ENCODE measurements at places on chromosomes 1 and 21. TPM values are rescaled to one million over a fixed set of nuclear protein-coding genes. Genes with fewer than 3 reads are reported as not detected.
A peak's percentile ranks its signal among the peaks of the same experiment; 100 is the strongest.

Gene RBM11
- 2.2 TPM for total RNA-seq

Gene ODR4
- 29.4 TPM for total RNA-seq

DNA sequence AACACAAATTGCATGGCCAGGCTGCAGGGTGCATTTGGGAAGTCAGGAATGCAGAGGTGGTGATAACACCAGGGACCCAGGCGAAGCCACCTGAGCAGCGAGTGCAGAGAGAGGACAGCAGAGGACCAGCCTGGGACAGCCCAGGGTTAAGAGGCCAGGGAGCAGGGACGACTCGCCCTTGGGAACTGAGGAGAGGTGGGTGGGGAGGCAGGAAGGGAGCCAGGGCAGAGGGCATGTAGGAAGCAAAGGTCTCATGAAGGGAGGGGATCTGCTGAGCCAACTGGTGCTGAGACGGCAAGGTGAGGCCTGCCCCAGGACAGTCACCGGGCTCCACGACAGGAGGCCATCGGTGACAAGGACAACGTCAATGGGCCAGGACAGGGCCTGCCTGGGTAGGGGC, 16.4 kb downstream of the KIF17 start:
- no peak overlapping the region for H3K27ac ChIP-seq
- peaks cover 3% of the 10 kb centered on the region for H3K4me1 ChIP-seq
- no peak for DNase-seq
- no peak overlapping the region for H3K4me3 ChIP-seq

- H3K4me1 ChIP-seq = no peaks in the 10 kb centered on the region
- H3K4me3 ChIP-seq = no peak overlapping the region
- peaks cover 6% of the 10 kb centered on the region for H3K27me3 ChIP-seq
- no peaks in the 10 kb centered on the region for H3K36me3 ChIP-seq
- H3K27ac ChIP-seq = no peak overlapping the region
These were observed 20.9 kb upstream of the RGL1 start for GRCh38 chr1:183783767-183784637.

DNA sequence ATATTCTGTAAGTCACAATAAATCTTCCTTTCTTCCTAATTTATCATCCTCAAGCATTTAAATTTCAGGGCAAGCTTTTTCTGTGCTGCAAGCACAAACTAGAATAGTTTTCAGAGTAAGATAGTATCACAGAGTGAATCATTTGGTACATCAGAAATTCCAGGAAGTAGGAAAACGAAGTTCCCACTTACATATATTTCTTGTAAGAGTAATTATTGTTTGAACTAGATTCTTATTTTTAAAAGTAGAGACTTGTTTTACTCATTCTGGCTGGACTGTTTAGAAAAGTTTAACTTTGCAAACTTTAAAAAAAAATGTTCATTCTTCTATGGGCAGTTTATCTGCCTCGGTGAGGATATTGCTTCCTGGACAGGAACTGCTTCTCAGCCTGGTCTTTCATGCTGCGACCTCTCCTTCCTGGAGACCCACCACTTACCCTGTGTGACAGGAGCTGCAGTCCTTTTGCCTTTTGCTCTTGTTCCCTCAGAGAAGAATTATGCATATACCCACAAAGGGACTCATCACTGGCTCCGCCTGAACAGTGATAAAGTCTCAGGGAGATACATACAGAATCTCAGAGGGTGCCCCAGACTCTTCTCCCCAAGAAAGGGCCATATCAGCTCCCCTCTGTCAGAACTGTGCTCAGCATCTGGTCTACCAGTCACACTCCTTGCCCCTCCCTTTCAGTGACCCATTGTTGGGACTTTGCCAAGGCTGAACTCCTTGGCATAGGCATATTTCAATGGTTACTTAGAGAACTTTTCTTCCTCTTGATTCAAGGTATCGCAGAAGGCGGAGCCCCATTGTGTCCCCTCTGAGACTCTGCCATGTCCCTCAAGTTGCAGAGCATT, 102.7 kb upstream of the CD55 start:
- H3K27ac ChIP-seq = peak overlapping the region; percentile 3
- no peaks in the 10 kb centered on the region for H3K27me3 ChIP-seq
- peak; percentile 37 for DNase-seq
- no peak overlapping the region for H3K4me3 ChIP-seq

Gene ORC1
- total RNA-seq = 65.8 TPM

- no peak for DNase-seq
- H3K27me3 ChIP-seq = peaks cover 39% of the 10 kb centered on the region
- H3K36me3 ChIP-seq = no peaks in the 10 kb centered on the region
- H3K4me3 ChIP-seq = no peak overlapping the region
- no peak overlapping the region for H3K27ac ChIP-seq
- H3K4me1 ChIP-seq = no peaks in the 10 kb centered on the region
These were observed 11.2 kb downstream of the EPHA10 start for GRCh38 chr1:37753473-37754321.

DNA sequence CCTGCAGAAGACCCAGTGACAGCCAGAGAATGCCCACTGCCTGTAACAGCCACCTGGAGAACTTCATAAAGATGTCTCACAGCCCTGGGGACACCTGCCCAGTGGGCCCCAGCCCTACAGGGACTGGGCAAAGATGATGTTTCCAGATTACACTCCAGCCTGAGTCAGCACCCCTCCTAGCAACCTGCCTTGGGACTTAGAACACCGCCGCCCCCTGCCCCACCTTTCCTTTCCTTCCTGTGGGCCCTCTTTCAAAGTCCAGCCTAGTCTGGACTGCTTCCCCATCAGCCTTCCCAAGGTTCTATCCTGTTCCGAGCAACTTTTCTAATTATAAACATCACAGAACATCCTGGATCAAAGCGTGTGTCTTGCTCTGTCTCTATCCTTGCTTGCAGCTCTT, 14.7 kb upstream of the PINK1 start:
- peaks cover 19% of the 10 kb centered on the region for H3K27me3 ChIP-seq
- no peak overlapping the region for H3K4me3 ChIP-seq
- DNase-seq = no peak
- H3K36me3 ChIP-seq = no peaks in the 10 kb centered on the region

DNA sequence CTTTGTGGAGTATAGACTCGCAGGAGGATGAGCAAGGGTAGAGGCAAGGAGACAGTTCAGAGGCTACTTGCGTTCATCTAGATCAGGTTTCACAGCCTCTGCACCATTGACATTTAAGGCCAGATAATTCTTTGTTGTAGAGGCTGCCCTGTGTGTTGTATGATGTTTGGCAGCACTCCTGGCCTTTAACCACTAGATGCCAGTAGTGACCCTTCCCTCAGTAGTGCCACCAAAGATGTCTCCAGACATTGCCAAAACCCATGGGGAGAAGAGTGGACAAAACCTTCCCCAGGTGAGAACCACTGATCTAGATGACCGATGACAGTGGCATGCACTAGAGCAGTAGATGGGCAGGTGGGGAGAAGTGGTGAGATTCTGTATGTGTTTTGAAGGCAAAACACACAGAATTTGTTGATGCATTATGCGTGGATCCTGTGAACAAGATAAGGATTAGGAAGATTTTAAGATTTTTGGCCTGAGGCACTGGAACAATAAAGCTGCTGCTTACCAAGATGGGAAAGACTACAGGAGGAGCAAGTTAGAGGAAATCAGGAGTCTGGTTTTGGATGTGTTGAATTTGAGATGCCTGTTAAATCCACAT, 9.9 kb upstream of the COG2 start:
- H3K4me3 ChIP-seq = no peak overlapping the region
- H3K36me3 ChIP-seq = no peaks in the 10 kb centered on the region
- H3K27me3 ChIP-seq = peaks cover 4% of the 10 kb centered on the region

DNA sequence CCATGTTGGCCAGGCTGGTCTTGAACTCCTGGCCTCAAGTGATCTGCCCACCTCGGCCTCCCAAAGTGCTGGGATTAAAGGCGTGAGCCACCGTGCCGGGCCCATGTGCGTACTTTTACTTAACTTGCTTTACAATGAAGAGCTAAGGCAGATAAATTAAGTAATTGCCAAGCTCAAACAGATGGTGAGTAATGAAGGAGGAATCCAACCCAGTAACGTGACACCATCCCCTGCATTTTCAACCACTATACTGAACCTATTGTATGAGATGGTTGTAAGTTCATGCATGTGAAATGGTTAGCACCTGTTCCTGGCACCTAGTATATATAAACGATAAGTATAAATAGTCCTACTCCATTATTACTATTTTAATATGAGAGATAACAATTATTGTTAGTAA, 588.0 kb upstream of the BEND5 start:
- no peaks in the 10 kb centered on the region for H3K4me1 ChIP-seq
- H3K4me3 ChIP-seq = no peak overlapping the region
- no peak overlapping the region for H3K27ac ChIP-seq

DNA sequence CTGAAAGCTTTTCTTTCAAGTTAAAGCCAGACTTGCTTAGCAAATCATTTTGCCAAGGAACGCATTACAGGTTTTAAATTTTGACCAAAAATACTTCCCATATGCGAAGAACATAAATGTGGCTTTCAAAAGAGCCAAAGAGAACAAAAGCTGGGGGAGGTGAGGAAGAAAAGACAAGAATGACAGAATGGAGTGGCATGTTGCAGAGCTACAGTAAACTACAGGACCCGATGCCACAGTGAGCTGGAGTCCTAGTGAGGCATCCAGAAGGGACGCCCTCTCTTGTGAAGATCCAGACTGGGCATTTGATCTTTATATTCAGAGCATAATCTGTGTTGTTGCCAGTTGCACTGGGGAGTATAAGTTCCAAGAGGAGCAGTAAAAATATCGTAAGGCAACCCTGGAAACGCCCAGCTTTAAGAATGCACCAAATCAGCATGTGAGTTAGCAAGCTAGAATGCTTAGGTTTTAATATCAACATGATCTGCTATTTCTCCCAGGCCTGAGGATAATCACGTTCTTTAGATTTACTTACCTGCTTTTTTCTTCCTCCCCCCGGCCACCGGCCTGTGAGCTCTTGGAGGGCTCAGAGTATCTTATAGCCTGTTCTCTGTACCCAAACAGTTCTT, 48.4 kb upstream of the HOOK1 start:
- H3K27ac ChIP-seq = no peak overlapping the region
- peaks cover 11% of the 10 kb centered on the region for H3K27me3 ChIP-seq
- no peaks in the 10 kb centered on the region for H3K4me1 ChIP-seq
- no peaks in the 10 kb centered on the region for H3K36me3 ChIP-seq
- DNase-seq = no peak

- peaks cover 19% of the 10 kb centered on the region for H3K4me1 ChIP-seq
- H3K27me3 ChIP-seq = peaks cover 11% of the 10 kb centered on the region
- no peak overlapping the region for H3K27ac ChIP-seq
- H3K36me3 ChIP-seq = no peaks in the 10 kb centered on the region
These were observed 50.1 kb downstream of the KLHDC7A start for GRCh38 chr1:18530587-18531502.

DNA sequence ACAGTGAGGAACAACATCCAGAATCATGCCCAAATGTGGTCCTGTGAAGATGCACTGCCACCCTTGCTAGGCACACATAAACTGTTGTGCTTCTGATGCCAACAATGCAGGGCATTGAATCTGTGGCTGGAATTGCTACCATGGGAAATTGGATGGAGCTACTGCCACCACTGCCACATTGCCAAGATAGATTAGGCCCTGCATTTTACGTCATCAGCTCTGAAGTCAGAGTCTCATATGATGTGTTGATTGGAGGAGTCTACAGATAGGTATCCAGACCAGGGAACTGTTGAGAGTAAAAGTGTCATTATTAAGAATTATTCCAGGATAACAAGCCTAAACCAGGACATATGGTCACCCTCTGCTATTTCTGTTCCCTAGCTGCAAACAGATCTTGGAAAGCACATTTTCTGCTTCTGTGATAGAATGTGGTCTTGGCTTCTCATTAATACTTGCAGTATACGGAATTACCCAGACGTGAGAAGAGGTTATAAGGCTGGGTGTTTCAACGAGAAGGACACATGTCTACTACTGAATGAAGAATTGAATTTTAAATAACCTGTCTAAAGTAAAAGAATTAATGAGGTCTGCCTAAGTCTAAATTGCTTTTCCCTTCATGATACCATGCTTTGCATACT, 106.6 kb downstream of the TNNI3K start:
- no peak overlapping the region for H3K27ac ChIP-seq
- H3K27me3 ChIP-seq = no peaks in the 10 kb centered on the region
- no peaks in the 10 kb centered on the region for H3K36me3 ChIP-seq

Gene PAQR7
- 4.4 TPM for total RNA-seq

GRCh38 chr1:151618470-151618869, 6.6 kb downstream of the SNX27 start:
- H3K36me3 ChIP-seq = peaks cover 5% of the 10 kb centered on the region
- no peak overlapping the region for H3K4me3 ChIP-seq
- no peak overlapping the region for H3K27ac ChIP-seq
- peaks cover 6% of the 10 kb centered on the region for H3K4me1 ChIP-seq
- no peaks in the 10 kb centered on the region for H3K27me3 ChIP-seq
- DNase-seq = no peak

DNA sequence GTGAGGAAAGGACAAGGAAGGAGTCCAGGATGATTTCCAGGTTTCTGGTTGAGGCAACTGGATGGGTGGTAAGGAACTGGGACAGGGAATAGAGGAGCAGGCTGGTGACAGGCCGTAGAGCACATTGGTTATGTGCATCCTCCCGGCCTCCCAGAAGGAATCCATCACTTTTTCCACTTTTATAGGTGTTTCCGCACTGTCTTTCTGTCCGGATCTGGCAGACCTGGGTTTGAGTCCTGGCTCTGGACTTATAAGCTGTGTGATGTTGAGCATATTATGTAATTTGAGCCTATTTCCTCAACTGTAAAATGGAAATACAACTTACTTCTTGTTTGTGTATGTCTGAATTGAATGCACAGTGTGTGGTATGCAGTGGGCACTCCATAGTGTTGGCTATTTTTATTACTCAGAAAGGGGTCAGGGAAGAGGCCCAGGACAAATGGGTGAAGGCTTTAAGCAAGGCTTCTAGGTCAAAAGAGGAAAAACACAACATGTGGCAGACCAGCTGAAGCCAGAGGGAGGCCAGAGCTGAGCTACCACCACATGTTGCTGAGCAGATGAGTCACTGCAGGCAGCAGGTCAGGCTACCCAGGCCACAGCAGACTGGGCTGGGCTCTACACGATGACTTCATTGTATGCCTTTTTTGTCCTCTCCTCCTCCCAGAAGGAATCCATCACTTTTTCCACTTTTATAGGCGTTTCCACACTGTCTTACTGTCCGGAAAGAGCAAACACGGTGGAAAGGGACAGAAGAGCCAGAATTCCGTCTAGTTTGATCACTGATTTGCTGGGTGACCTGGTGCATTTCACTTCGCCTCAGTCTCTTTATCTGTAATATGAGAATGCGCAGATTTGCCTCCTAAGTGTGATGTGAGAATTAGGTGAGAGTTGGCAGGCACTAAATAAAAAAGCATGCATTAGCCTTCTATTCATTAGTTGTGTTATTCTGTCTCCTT, 791 bp upstream of the MAST2 start:
- H3K36me3 ChIP-seq = peaks cover 17% of the 10 kb centered on the region
- peaks cover 23% of the 10 kb centered on the region for H3K4me1 ChIP-seq
- peak overlapping the region; percentile 69 for H3K4me3 ChIP-seq
- H3K27me3 ChIP-seq = no peaks in the 10 kb centered on the region
- peak; percentile 84 for DNase-seq

- no peaks in the 10 kb centered on the region for H3K36me3 ChIP-seq
- DNase-seq = no peak
- H3K27ac ChIP-seq = no peak within 1 kb of the TSS
- peaks cover 5% of the 10 kb centered on the region for H3K27me3 ChIP-seq
These were observed at the start of gene CLCA4 for GRCh38 chr1:86546787-86547221. CLCA4 (plus strand) TSS chr1:86547078; CDS start chr1:86547120, 42 bp downstream.

Gene COA6
- 112 TPM for total RNA-seq

- no peak for DNase-seq
- no peaks in the 10 kb centered on the region for H3K36me3 ChIP-seq
- peaks cover 38% of the 10 kb centered on the region for H3K4me1 ChIP-seq
- H3K4me3 ChIP-seq = no peak overlapping the region
These were observed 469 bp upstream of the S100A16 start for GRCh38 chr1:153613406-153613805.
